ENCODE measurements at places on chromosomes 2 and 18.

DNA sequence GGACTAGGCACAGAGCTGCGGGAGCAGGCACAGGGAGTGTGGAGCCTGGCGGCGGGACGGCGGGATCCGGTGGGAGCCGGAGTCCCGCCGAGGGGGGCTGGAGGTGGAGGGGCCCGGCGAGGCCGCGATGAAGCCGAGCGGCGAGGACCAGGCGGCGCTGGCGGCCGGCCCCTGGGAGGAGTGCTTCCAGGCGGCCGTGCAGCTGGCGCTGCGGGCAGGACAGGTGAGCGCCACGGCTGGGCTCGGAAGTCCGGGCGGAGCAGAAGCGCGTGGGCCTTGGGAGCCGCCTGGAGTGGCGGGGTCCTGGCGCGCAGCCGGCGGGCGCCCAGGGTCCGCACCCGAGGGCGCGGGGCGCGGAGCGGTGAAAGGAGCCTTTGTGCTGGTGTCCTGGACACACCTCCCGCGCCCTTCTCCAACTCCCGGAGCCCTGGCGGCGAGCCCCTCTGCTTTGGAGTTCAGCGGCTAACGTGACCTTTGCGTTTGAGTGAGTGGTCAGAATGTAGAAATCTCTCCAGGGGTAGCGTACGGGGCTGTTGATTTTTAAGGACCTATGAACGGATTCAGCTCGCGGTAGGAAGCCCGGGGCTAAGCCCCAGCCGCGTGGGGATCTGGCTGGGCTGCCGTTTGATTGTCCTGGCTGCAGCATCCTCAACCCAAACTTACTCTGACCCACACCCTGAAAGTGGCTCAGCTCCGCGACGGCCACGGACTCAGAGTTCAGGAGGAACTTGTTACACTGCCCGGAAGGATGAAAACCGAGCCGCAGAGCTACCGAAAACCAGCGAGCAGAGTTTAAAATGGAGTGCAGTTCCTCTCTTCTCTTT lies 448 bp downstream of the IMPA2 start:
- no peaks in the 10 kb centered on the region for H3K27me3 ChIP-seq
- DNase-seq: peak; percentile 88
- peak overlapping the region; percentile 83 for H3K27ac ChIP-seq
- H3K4me3 ChIP-seq: peak overlapping the region; percentile 82
- H3K36me3 ChIP-seq: no peaks in the 10 kb centered on the region

DNA sequence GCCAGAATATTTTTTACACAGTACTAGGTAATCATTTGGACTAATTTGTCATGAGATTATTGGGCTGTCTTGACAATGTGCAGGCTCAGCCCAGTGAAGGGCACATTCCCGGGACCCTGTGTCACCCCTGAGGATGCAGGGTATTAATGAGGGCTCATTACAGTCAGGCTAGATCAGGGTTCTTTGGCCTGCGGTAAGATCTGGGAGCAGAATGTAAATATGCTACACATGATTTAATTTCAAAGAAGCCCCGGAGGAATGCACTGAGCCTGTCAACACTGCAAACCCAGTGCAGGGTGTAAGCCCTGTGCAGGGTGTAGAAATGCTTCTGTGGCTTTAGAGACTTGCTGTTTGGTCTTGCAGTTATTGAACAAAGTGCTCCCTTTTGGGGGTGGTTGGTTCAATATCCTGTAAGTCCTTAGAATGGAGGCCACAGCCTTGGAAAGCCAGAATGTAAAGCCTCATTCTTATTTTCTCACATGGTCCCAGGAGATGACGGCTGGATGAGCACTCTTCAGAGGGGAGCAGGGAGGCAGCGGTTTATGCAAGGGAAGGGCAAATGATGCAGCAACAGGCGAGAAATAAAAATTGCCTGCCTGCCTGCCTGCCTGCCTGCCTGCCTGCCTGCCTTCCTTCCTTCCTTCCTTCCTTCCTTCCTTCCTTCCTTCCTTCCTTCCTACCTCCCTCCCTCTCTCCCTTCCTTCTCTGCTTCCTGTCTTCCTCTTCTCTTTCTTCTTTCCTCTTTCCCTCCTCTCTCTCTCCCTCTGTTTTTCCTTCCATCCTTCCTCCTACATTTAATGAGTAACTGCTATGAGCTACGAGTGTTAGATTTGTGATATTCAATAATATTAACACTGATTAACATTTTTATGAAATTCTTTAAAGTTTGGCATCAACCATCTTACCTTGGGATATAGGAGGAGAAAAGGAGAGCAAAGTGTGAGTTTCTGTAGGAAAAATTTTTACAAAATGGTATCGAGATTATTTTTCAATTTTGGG lies 148.8 kb downstream of the VAPA start:
- no peak overlapping the region for H3K4me3 ChIP-seq
- no peaks in the 10 kb centered on the region for H3K4me1 ChIP-seq
- H3K36me3 ChIP-seq: no peaks in the 10 kb centered on the region
- no peak for DNase-seq

GRCh38 chr2:45180033-45180746 lies 170.9 kb upstream of the SIX2 start:
- no peaks in the 10 kb centered on the region for H3K4me1 ChIP-seq
- no peak overlapping the region for H3K27ac ChIP-seq
- DNase-seq: no peak
- no peaks in the 10 kb centered on the region for H3K36me3 ChIP-seq
- H3K4me3 ChIP-seq: no peak overlapping the region

- no peak overlapping the region for H3K4me3 ChIP-seq
- H3K27me3 ChIP-seq: no peaks in the 10 kb centered on the region
- peaks cover 16% of the 10 kb centered on the region for H3K36me3 ChIP-seq
- H3K27ac ChIP-seq: peak overlapping the region; percentile 16
- no peak for DNase-seq
These were observed 52.0 kb downstream of the HDAC4 start for GRCh38 chr2:239348563-239349452.

- no peak overlapping the region for H3K27ac ChIP-seq
- H3K4me3 ChIP-seq: no peak overlapping the region
- H3K36me3 ChIP-seq: no peaks in the 10 kb centered on the region
- no peaks in the 10 kb centered on the region for H3K4me1 ChIP-seq
- no peaks in the 10 kb centered on the region for H3K27me3 ChIP-seq
These were observed 763.4 kb upstream of the NRXN1 start for GRCh38 chr2:51795248-51795888.

DNA sequence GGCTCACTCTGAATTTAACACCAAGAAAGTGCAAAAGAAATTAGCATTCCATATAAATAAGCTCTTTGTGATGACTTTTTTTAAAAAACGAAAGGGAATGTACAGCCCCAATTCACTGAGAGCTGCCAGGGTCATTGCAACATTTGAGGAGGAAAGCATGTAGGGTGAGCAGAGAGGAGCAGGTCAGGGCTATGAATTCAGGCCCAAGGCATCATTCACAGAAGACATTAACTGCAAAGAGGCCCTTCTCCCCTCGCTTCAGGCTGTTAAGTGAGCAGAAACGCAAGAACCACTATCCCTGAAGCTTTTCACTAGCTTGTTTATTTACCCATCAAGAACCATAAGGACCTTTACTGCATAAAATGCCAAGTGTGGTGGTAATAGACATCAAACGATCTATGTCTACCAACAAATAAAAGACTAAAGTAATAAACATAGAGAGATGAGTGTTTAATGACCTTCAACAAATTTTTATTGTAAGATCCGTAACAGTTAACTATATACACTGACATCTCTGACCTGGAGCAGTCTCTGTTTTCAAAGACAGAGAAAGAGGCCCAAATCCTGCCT lies 333.1 kb upstream of the HNRNPA3 start:
- H3K27me3 ChIP-seq: no peaks in the 10 kb centered on the region
- no peak overlapping the region for H3K4me3 ChIP-seq
- H3K36me3 ChIP-seq: no peaks in the 10 kb centered on the region
- DNase-seq: no peak
- H3K4me1 ChIP-seq: no peaks in the 10 kb centered on the region

DNA sequence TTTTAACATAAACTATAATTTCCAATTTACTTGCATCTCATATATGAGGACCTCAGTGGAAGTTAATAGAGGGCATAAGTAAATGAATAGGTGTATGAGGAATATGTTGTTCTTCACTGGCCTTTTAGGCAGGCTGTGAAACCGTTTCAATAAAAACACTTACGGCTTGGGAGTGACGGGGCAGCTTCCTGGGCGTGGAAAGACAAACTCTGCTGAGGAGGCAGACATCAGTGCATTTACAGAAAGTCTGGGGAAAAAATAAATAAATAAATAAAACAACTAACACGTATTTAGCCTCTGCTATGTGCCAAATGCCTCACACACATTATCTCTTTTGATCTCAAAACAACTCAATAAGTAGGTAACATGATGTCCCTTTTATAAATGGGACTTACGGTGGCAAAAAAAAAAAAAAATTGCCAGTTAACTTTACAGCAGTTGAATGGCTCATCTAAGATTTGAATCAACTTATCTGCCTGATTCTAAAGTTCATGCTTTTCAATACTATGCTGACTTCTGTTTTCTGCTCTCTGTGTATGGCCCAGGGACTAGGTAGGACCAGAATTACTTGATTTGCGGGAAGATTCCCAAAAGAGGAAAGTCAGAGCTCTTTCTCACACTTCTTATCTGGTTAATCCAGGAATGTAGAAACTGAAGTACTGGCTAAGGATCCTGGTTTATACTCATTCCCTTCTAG lies 77.5 kb upstream of the LRATD1 start:
- no peak overlapping the region for H3K27ac ChIP-seq
- H3K36me3 ChIP-seq: no peaks in the 10 kb centered on the region
- H3K4me1 ChIP-seq: peaks cover 6% of the 10 kb centered on the region

GRCh38 chr18:58205443-58206160 lies 161.6 kb downstream of the NEDD4L start:
- no peaks in the 10 kb centered on the region for H3K27me3 ChIP-seq
- peaks cover 5% of the 10 kb centered on the region for H3K4me1 ChIP-seq
- H3K4me3 ChIP-seq: no peak overlapping the region
- H3K36me3 ChIP-seq: no peaks in the 10 kb centered on the region
- H3K27ac ChIP-seq: no peak overlapping the region

GRCh38 chr2:9397201-9397600 lies 26.1 kb downstream of the ITGB1BP1 start:
- peaks cover 5% of the 10 kb centered on the region for H3K4me1 ChIP-seq
- H3K4me3 ChIP-seq: no peak overlapping the region
- peak; percentile 32 for DNase-seq
- H3K27ac ChIP-seq: no peak overlapping the region

DNA sequence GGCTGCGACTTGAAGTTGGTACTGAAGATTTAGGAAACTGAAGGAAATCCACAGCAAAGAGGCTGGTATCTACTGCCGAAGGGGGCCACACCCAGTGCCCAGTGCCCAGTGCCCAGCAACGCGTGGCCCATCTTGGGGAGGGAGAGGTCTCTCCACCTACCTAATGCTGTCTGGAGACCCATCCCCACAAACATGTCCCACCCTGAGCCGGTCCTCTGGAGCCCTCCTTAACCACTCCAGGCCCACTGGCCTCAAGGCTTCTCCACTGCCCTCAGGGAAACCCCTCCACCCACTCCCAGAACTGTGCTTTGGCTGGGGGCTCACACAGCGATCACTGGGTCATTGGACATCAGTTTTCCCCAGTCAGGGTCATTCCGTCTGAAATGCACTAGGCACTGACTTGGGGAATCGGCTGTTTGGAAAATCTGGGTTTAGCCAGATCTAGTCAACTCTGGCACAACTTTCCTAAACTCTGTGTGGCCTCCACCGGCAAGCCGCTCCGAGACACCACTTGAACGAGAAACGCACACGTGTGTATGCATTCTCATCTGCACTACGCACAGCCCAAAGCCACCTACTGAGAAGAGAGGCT lies 20.1 kb downstream of the GPR55 start:
- no peaks in the 10 kb centered on the region for H3K36me3 ChIP-seq
- DNase-seq: no peak
- no peaks in the 10 kb centered on the region for H3K27me3 ChIP-seq

DNA sequence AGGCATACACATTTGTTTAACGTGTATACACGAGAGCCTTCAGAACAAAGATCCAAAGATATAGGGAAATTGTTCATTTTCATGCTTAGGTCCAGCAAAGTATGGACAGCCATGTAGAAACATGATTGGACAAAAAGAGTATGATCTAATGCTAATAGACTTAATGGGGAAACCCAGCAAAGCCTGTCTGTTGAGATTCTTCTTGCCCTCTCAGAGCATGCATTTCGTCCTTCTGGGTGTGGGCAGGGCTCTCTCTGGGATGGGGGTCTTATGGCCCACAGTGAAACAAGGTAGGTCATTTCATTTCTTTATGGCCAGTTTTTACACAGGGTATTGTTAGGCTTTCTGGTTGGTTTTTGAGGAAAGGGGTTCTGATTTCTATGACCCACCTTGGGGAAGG lies 124.4 kb downstream of the COMMD1 start:
- no peak overlapping the region for H3K27ac ChIP-seq
- H3K27me3 ChIP-seq: no peaks in the 10 kb centered on the region
- DNase-seq: no peak
- no peaks in the 10 kb centered on the region for H3K36me3 ChIP-seq

GRCh38 chr2:24451805-24452501 lies 39.1 kb upstream of the NCOA1 start:
- no peak overlapping the region for H3K27ac ChIP-seq
- no peaks in the 10 kb centered on the region for H3K36me3 ChIP-seq
- H3K4me3 ChIP-seq: no peak overlapping the region
- DNase-seq: no peak
- peaks cover 71% of the 10 kb centered on the region for H3K27me3 ChIP-seq

DNA sequence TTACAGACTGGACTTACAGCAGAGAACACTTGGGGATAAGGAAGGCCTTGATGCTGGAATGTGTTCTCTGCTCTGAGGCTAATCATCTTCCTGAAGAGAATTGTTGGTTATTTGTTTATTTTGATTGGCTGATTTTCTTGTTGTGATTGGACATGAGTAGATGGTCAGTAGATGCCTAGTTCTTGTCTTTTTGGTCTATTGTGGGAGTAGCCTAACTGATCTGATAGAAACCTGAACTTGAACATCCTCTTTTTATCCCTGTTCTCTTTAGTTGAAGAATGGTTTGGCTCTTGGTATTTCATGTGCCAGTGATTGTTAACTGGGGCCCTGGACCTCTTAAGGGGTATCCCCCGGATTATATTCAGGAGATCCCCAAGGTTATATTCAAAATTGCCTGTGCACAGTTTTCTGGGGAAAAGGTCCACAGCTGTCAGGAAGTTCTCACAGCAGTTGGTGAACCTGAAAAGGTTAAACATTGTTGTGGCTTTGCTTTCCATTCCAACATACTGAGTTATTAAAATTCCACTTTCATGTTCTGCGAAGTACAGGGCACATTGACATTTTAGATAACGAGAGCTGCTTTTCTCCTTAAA lies 13.6 kb downstream of the TWSG1 start:
- peaks cover 18% of the 10 kb centered on the region for H3K36me3 ChIP-seq
- no peak for DNase-seq
- H3K27ac ChIP-seq: no peak overlapping the region
- H3K4me3 ChIP-seq: no peak overlapping the region
- no peaks in the 10 kb centered on the region for H3K27me3 ChIP-seq
- no peaks in the 10 kb centered on the region for H3K4me1 ChIP-seq

GRCh38 chr2:214410918-214411554 lies at the start of gene VWC2L:
Gene VWC2L (plus strand): TSS chr2:214411054. CDS start chr2:214414194, 3,140 bp downstream.
- no peaks in the 10 kb centered on the region for H3K36me3 ChIP-seq
- peak; percentile 96 for DNase-seq
- no peaks in the 10 kb centered on the region for H3K27me3 ChIP-seq

GRCh38 chr18:6363216-6363615 lies 51.5 kb downstream of the L3MBTL4 start:
- no peaks in the 10 kb centered on the region for H3K36me3 ChIP-seq
- H3K4me3 ChIP-seq: no peak overlapping the region
- H3K27me3 ChIP-seq: no peaks in the 10 kb centered on the region
- peaks cover 25% of the 10 kb centered on the region for H3K4me1 ChIP-seq

GRCh38 chr18:71902482-71902881 lies 641.7 kb downstream of the CBLN2 start:
- no peaks in the 10 kb centered on the region for H3K36me3 ChIP-seq
- no peak for DNase-seq
- H3K27me3 ChIP-seq: no peaks in the 10 kb centered on the region
- H3K4me3 ChIP-seq: no peak overlapping the region
- no peaks in the 10 kb centered on the region for H3K4me1 ChIP-seq

- H3K4me3 ChIP-seq: no peak overlapping the region
- no peak overlapping the region for H3K27ac ChIP-seq
- H3K36me3 ChIP-seq: no peaks in the 10 kb centered on the region
- peaks cover 5% of the 10 kb centered on the region for H3K4me1 ChIP-seq
- peak; percentile 94 for DNase-seq
These were observed 68.2 kb downstream of the ZNF516 start for GRCh38 chr18:76426737-76427305.
